ENCODE measurements at places on chromosomes 3 and 15.

GRCh38 chr3:141960731-141961130 lies 84.3 kb downstream of the ATP1B3 start:
- peak; percentile 77 for DNase-seq

GRCh38 chr3:140442621-140443020 lies 235.2 kb upstream of the TRIM42 start:
- peak; percentile 29 for DNase-seq

DNA sequence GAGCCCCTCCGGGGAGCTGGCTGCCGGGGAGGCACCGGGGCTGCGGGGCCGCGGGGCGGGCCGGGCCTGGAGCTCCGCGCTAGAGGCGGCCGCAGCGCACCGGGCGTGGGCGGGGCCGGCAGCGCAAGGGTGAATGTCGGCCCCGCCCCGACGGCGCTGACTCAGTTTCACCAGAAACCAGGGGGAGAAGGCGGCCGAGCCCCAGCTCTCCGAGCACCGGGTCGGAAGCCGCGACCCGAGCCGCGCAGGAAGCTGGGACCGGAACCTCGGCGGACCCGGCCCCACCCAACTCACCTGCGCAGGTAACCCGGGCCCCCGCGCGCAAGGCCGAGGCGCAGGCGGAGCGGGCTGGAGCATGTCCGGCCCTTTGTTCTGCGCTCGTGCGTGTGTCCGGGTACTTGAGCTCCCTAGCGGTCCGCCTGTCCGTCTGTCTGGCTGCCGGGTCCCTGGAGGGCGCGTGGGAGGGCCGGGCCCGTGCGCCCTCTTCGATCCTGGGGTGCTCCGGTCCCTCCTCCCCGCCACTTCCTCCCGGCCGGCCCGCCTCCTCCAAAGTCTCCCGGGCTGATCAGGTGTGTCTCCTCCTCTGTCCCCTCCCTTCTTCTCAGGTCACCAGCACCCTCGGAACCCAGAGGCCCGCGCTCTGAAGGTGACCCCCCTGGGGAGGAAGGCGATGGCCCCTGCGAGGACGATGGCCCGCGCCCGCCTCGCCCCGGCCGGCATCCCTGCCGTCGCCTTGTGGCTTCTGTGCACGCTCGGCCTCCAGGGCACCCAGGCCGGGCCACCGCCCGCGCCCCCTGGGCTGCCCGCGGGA lies at the start of gene SPINT1:
Gene SPINT1 (plus strand): TSS at position 164 of the 811 bp plus-strand sequence. CDS start 507 bp downstream, at position 671.
- no peak for DNase-seq

DNA sequence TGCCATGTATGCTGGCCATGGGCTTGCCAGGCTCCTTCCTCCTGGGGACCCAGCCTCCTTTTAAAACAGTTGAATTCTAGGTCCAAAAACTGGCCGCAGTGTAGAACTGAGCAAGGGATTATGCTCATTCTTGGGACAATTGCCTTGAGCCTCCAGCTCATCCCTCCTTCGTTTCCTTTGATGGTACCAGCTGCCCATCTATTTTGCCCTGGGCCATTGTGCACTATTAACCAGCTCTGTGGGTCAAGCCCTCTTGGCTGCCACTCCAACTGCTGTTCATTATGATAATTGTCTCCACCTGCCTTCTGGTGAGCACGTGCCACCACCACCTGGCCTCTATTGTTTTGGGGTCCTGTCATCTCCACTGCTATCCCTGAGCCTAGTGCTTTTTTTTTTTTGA lies 75.8 kb upstream of the SYN2 start:
- DNase-seq: no peak

DNA sequence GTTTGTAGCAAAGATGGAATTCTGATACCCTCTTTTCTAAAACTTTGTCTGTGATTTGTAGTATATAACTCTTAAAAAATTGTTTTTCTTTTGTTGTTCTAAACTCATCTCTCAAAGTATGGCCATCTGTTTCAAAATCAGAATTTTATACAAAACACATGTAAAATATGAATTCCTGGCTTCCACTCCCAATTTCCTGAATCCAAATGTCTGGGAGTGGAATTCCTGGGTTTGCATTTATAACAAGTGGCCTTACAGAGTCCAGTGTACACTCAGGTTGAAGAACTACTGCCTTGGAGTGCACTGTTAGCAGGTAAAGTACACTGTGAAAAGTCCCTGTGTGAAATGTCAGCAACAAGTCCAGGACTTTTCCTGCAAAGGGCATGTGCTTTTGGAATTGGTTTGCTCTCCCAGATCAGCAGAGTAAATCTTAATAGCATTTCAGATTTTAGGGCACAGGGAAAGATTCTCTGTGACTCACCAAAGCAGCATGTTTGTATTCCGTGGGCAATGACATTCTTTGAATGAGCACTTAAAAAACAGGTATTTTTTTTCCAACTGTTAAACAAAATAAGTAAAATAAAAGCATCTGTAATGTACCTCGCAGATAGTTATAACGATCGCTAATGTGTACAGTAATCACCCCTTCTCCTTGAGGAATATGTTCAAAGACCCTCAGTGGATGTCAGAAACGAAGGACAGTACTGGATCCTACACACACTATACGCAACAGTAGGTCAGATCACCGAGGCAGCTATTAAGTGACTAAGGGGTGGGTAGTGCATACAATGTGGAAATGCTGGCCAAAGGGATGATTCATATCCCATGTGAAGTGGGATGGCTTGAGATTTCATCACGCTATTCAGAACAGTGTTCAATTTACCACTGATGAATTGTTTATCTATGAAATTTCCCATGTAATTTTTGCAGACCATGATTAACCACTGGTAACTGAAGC lies 2.0 kb upstream of the CLDN16 start:
- peak; percentile 99 for DNase-seq

DNA sequence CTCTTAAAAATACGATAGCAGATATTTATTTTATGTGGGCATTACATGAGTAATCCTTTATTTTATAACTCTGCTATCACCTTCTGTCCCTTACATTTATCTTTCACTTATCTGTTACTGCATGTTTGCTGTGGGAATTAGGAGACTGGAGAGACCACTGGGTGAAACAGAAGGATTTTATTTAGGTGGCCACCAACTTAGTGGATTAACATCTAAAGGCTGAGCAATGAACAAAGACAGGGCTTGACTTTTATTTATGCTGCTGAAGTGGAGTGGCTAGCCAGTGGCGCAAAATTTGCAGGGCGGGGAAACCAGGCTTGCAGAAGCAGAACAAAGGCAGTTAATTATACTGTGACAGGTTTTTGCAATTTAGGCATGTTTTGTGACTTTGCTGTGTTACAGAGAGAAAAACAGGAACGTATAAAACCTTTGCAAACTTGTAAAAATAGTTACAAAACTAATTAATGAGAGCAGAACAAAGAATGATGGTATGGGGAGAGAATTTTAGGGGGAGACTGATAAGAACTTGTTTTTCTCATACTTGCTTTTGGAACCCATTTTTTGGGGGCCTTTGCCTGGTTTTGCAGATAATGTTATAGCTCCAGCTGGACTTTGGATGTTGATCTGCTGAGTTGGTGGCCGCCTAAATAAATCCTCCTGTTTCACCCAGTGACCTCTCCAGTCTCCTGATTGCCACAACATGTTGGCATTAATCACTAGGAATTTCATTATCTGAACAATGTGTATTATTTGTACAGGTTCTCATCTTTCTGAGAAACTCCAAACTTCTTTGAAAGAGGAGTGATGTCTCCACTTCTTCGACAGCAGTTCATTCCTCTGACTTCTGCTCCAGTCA lies 18.0 kb downstream of the KLHL24 start:
- DNase-seq: peak; percentile 14

- DNase-seq: peak; percentile 99
Measured at GRCh38 chr3:111803123-111803593, 55.9 kb upstream of the PHLDB2 start.

GRCh38 chr3:46905213-46905560 lies 27.7 kb downstream of the PTH1R start:
- no peak for DNase-seq

DNA sequence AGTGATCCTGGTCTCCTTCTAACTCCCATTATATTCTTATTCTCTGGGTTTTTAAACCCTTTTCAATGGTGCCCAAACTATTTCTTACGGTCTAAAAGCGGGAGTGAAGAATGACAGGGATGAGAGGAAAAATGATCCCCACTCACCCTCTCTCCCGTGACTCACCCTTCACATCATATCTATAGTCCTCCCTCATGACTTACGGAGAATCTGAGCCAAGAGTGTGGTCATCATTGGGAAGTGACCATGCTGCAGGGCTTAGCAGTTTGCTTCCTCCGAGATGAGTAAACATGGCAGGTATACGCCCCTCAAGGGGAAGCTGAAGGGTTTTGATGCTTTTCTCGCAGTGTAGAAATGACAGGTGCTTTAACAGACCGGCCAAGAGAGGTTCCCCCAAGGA lies 274.0 kb downstream of the RYR3 start:
- DNase-seq: peak; percentile 69

GRCh38 chr3:171375666-171376595 lies 84.3 kb downstream of the TNIK start:
- DNase-seq: peak; percentile 54

GRCh38 chr15:22954798-22955543 lies 25.2 kb downstream of the CYFIP1 start:
- no peak for DNase-seq

DNA sequence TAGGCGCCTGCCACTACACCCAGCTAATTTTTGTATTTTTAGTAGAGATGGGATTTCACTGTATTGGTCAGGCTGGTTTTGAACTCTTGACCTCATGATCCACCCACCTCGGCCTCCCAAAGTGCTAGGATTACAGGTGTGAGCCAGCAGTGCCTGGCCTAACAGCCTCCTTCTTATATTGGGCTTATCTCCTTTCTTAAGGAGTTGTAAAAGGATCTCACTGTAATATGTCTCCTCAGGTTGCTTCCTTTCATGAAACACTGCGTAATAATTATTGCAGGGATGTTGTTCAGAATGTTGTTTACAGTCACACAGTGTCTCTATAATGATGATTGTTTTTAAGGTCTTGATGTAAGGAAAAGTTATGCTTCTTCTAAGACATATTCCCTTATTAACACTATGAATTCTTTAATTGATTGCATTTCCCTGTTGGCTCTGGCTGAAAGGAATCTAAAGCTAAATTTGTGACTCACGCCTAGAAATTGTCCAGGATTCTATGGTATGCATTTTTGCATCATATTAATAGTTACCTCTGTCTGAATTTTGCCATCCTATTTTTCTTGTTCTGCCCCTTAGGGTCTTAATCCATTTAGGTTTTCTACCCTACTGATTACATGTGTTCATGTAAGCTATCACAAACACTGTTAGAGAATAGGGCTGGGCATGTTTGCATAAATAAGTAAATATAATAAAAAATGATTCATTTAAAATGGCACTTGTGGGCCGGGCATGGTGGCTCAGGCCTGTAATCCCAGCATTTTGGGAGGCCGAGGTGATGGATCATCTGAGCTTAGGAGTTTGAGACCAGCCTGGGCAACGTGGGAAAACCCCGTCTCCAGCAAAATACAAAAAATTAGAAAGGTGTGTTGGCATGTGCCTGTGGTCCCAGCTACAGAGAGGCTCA lies 24.5 kb upstream of the RNF111 start:
- no peak for DNase-seq

DNA sequence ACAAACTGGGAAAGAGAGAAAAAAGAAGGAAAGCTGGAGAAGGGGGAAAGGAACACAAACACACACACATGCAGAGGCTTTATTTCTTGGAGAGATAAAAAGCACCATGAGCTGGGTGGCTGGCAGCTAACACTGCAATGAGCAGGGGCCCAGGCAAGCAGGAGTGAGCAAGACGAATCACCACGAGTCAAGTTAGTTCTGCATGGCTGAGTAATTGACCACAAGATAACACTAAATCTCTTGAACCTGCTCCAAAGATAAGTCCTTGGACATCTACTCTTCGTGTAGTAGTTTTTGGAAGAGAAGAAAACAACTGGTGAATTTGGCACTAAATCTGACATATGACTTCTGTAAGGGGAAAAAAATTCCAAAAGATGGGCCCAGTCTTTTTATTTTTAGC lies 100.9 kb downstream of the MYO5A start:
- DNase-seq: peak; percentile 85

DNA sequence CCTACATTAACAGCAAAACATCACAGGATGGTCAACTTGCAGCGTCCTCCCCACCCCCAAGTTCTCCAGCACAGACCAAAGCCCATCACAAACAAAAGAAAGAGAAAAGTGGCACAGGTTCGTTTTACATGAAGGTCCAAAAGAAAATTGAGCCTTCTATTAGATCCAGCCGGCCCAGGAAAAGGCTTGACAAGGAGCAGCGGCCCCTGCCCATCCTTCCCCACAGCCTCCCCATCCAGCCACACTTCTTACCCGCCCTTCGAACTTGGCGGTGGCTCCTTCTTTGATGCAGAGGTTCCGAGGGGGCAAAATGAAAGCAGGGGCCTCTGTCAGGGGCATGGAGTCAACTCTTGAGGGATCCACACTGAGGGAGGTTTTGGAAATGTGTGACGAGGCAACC lies 90.7 kb downstream of the MYLK start:
- DNase-seq: no peak

GRCh38 chr3:63338351-63338750 lies 60.2 kb downstream of the SYNPR start:
- DNase-seq: no peak

GRCh38 chr3:52715714-52716305 lies 9.9 kb downstream of the SPCS1 start:
- no peak for DNase-seq

- peak; percentile 93 for DNase-seq
Measured at GRCh38 chr3:50333744-50334328, 5.8 kb upstream of the TUSC2 start.

DNA sequence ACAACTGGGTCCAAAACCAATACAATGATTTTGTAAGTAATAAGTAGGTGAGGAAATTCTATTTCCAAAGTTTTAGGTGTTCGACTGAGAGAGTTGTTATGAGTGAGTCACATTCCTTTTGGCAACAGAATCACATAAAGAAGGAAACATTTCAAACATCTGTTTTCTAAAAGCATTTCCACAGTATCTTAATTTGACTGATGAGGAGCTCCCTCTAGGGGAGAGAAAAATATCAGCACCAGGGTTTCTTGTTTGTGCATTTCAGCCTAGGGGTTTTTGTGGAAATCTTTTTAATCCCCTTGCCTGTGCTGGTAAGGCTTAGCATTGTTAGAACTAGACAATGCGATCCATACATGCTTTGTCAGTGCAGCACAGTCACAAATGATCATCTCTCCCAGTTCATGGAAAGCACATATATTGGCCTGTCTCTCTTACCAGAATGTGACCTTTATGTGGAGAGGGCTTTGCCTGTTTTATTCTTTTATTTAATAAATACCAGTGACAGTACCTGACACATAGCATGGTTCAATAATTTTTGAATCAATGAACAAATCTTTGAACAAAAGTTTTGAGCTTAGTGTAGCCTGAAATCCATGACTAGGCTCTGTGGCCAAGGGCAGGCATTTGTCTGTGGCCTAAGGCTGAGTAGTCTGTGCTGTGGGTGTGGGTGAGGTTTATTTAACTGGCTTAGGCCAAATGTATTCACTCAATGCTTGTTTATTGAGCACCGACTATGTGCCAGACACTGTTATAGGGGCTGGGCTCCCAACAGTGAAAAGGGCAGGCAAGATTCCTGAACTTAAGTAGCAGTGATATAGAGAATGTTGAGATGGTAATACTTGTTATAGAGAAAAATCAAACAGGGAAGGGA lies 21.1 kb upstream of the IQCF6 start:
- peak; percentile 86 for DNase-seq

DNA sequence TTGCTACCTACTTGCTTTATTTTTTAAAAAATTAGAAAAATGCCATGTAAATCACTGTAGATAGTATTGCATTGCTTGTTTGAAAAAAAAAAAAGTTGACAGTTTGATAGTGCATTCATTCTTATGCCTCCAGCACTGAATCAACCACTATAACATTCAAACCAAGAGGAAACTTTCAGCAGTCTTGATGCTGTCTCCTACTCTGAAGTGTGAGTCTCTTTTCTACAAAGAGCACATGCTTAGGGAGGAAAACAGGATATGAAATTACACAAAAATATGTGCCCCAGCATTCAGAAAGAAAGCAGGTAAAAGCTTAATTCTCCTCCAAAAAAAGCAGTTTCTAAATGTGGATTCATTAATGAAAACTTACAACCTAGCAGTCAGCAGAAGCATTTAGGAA lies 78.3 kb downstream of the ZBTB20 start:
- DNase-seq: no peak
